H7 (cell line): ENCODE measurements at places on chromosomes 4 and X.

DNA sequence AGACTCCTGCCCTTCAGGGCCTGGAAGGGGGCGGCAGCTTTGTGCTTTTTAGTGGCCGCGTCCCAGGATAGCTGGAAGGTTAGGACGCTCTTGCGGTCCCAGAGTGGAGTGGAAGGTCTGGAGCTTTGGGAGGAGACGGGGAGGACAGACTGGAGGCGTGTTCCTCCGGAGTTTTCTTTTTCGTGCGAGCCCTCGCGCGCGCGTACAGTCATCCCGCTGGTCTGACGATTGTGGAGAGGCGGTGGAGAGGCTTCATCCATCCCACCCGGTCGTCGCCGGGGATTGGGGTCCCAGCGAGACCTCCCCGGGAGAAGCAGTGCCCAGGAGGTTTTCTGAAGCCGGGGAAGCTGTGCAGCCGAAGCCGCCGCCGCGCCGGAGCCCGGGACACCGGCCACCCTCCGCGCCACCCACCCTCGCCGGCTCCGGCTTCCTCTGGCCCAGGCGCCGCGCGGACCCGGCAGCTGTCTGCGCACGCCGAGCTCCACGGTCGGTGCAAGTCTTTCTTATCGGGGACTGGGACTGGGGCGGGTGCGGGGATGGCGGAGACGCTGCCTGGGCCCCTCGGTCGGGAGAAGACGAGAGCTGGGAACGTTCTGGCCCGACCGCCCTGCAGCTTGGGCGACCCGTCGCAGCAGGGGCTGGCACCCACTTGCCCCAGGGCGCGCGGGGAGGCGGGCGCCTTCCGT, at the start of gene EDNRA:
TSS of gene EDNRA (plus strand) at position 207 of the 686 bp plus-strand sequence. CDS start 4,585 bp downstream, outside the sequence.
- DNase-seq, result peak; percentile 70

- DNase-seq, result peak; percentile 68
Observed at GRCh38 chr4:41360921-41361793, 104.4 kb downstream of the UCHL1 start.

- DNase-seq, result no peak
Observed at GRCh38 chr4:172736046-172736445, 432.6 kb upstream of the GALNT7 start.

DNA sequence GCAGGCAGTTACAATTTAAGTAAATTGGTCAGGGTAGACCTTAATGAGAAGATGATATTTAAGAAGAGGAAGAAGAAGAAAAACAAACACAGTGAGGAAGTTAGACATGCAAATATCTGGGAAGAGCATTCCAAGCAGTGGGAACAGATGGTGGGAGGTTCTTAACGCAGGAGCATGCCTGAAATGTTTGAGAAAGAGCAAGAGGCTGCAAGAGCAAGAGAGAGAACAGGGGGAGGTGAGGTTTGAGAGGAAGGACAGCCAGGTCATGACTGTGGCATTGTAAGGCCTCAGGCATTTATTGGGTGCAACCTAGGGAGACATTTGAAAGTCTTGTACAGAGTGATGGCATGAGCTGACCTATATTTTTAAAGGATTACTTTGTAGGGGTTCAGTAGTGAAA, 136.0 kb downstream of the UGT8 start:
- DNase-seq, result peak; percentile 8

- DNase-seq, result peak; percentile 25
Observed at GRCh38 chrX:107674480-107675364, 46.4 kb downstream of the PRPS1 start.

DNA sequence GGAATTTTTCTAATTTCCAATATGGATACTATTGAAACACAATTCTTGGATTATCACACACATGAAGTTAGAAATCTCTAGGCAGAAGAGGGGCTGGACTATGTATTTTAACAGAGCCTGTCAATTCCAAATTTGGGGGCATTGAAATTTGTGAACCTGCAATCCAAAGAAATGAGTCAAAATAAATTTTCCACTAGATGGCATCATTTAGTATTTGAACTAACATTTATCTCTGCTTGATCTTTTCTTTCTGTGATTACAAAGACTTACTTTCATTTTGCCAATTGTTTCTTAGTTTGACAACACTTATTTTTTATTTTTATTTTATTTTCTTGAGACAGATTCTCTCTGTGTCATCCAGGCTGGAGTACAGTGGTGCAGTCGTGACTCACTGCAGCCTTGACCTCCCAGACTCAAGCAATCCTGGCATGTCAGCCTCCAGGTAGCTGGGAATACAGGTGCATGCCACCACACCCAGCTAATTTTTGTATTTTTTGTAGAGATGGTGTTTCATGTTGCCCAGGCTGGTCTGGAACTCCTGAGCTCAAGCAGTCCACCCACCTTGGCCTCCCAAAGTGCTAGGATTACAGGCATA, 2.7 kb upstream of the PYURF start:
- DNase-seq, result no peak

DNA sequence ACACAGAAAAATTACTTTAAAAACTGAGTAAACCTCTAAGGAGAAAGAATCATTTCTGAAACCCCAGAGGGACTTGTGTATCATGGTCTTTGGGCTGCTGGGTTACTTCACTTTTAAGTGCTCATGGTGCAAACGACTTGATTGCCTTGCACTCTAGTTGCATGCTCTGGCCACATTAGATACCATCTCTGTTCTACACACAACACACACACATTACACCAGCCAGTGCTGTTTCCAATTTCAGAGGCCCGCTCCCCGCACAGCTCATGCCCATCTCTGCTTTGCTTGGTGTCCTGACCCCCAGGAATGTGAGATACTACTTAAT, 2.1 kb downstream of the PPP3CA start:
- no peak for DNase-seq

DNA sequence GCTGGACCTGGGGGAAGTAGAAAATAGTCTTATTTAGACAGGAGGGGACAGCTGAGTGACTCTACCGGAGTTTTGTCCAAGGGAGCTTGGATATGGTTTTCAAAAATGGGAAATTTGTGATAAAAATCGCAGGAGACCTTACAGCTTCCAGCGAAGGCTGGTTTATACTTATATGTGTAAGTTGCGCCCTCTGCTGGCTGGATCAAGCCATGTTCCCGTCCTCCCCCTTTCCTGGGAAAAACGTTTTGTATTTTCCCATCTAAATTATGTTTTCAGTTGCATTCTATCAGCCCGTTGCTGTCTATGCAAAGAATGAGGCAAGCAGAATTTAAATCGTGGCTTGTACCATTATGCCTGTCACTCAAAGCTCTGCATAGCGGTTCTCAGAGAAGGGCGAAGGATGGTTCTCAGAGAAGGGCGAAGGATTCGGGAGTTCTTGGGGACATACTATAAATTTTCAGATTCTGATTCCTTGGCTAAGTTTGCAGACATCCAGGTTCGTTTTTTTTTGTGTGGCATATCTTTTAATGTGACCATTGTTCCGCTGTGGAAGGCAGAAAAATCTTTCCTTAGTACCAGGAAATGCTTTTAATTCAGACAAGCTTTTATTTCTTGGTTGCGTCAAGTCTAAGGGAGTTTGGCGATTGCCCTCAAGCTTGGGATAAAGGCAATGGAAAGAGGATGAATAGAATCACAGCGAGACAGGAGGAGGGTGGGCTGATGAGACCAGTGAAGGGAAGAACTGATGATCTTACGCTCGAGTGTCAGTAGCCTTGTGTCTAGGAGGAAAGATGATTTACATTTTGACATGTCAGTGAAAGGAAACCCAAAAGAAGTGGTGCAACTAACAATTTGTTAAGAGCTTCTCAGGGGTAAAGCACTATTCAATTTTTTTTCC, 128.5 kb upstream of the ARX start:
- DNase-seq, result peak; percentile 39

- peak; percentile 76 for DNase-seq
Observed at GRCh38 chr4:3233391-3234071, 15.4 kb upstream of the MSANTD1 start.
